Stimulated activated CD4-positive, alpha-beta T cell treated with anti-CD3 and anti-CD28 coated beads, TNF-alpha, amount 100 ng/mL, for 1 hour (primary cell): ENCODE measurements at places on chromosomes 13 and 19.

- peak; percentile 95 for DNase-seq
Measured at GRCh38 chr19:58513694-58514563, 2.1 kb upstream of the SLC27A5 start.

- DNase-seq, result no peak
Measured at GRCh38 chr19:42246922-42247639, 4.7 kb upstream of the GSK3A start.

DNA sequence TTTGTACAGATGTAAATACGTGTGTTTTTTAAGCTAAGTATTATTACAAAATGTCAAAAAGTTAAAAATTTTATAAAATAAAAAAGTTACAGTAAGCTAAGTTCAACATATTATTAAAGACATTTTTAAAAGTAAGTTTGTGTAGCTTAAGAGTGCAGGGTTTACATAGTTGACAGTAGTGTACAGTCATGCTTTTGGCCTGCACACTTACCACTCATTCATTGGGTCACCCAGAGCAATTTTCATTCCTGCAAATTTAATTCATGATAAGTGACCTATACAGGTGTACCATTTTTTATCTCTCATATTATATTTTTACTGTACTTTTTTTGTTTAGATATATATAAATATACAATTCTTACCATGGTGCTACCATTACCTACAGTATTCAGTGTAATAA is 769.9 kb upstream of the SLITRK6 start:
- no peak for DNase-seq

DNA sequence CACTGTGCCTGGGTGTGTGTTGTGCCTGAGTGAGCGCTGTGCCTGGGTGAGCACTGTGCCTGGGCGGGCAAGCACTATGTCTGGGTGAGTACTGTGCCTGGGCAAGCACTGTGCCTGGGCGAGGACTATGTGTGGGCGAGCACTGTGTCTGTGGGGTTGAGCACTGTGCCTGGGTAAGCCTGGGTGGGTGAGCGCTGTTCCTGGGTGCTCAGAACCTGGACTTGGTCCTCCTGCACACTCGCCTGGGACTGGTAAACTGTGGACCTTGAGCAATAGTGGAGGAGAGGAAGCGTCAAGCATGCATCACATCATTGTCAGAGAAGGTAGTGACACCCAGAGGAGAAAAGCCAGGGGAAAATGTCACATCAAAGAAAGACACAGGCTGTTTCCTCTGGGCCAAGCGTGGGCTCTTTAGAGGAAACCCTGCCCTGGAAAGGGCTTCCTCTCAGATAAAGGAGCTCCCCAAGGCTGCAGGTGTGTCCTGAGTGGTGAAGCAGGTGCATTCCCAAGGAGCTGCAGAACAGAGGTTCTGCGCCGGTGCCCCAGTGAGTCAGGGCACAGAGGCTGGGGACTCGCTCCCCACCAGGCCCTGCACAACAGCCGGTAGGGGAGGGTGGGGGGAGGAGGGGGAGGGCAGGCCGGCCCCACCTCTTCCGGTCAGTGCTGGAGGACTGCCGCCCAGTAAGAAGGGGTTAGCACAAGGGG is 141.2 kb downstream of the TEX29 start:
- no peak for DNase-seq

GRCh38 chr19:10694706-10695307 is 6.4 kb upstream of the QTRT1 start:
- no peak for DNase-seq

DNA sequence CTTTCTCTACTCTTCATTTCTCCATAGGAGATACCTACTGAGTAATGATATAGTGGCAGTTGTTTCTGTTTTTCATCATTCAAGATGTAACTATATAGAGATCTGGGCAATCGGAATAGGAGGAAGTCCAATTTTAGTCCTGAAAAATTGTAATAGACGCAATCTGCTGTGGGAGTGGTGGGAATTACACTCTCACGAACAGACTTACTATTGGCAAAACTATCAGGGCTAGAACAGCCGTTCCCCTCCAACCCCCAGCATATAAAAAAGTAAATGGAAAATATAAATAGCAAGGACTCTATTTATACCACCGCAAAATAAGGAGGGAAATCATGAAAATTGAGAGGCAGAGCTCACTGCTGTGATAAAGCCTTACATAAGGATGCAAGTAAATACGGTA is 330.1 kb downstream of the FGF14 start:
- DNase-seq, result no peak

DNA sequence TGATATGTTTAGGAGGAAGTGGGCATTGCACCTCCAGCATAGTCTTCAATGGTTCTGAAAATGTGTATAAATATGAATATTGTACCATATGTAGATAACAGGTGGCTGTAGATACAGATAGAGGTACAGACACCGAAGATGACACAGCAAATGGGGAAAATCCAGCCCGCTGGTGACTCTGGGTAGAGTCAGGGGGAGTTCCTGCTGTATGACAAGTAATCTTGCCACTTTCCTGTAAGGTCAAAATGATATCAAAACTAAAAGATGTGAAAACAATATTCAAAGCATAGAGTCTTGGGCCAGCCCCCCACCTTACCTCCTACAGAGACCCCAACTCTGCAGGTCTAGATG is 17.8 kb downstream of the C2CD4C start:
- no peak for DNase-seq

DNA sequence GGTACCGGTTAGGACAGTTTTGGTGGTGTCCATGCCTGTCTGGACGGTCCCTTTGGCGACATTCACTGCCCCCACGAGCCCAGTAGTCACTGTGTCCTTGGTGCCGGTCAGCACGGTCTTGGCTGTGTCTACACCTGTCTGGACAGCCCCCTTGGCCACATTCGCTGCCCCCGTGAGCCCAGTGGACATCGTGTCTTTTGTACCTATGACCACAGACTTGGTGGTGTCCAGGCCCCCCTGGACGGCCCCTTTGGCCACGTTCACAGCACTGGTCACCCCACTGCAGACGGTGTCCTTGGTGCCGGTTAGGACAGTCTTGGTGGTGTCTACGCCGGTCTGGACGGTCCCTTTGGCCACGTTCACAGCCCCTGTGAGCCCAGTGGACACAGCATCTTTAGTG is 6.2 kb downstream of the PLIN4 start:
- DNase-seq, result no peak

DNA sequence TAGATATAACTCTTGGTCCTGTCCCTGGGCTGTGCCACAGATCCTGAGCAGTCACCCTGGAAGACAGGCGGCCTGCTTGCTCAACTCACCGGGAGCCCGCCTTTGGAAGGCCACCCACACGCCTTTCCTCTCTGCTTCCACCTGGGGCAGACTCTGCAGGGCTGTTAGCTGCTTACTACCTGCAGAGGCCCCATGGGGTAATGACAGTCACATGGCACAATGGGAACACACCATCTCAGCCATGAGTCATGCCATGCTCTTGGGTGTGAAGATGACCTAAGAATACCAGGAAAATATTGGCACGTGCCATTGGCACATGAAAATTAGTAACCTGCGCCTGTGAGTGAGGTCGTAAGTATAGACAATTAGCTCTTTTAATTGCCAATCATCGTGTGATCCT is 108.6 kb downstream of the COL4A2 start:
- DNase-seq, result no peak

DNA sequence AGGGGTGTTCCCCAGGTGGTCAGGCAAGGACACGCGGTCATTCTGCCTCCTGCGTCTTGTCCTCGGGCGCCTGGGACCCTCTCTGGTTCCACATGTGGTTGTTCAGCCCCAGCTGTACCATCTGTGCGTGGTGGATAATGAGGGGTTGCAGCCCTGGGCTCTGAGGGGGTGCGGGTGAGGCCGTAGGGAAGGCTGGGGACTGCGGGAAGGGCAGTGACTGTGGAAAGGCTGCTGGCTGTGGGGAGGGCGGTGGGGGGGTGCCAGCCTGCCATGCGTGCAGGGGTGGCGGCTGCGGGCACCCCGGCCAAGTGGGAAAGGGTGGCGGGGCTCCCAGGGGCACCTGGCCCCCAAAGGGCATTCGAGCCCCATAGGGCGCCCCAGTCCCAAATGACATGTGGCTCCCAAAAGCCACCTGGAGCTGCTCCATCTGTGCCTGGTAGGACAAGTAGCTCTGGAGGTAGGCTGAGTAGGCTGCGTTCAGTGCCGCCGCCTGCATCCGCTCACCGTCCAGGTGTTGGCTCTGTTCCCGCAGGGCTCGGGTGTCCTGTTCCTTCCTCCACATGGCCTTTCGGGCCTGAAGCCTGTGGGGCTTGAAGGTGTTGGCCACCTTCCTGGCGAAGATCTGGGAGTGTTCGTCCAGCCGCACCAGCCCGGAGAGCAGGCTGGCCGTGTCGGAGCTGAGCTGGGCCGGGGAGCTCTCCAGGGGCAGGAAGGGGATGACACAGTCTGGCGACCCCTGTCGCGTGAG is 15.1 kb downstream of the TICAM1 start:
- no peak for DNase-seq

DNA sequence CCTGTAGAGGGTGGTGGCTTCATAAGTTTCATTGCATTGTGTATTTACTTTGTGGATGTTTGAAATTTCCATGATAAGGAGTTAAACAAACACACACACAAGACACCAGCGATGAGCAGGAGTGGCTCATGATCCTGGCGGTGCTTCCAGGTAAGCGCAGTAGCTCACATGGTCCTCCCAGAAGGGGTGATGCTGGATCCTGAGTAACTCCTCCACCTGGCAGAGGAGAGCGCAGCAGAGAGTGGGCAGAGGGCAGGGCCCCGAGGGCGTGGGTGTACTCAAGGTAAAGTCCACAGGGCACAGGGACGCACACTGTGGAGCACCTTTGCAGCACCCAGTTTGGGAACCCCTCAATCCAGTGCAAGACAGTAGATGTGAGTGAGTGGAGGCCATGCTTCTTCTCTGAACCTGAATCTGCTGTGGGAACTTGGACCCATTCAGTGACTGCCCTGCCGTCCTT is 54.0 kb downstream of the RFX2 start:
- no peak for DNase-seq

GRCh38 chr19:47152632-47153031 is 22.0 kb downstream of the SAE1 start:
- no peak for DNase-seq

DNA sequence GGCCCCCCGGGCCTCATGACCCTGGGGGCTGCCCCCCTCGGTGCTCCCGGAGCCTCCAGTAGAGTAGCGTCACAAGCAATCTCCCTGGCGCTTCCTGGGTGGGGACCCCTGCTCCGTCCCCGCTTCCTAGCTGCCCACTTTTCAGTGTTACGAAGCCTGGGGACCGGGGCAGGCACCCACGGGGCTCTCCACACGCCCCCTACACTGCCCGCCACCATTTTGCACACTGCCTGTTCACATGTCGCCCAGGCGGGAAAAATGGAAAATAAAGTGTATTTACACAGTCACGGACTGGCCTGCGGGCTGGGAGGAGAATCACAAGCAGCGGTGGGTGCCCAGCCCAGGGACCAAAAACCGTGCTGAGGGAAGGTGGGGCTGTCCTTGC is 9.5 kb downstream of the PRR36 start:
- no peak for DNase-seq

DNA sequence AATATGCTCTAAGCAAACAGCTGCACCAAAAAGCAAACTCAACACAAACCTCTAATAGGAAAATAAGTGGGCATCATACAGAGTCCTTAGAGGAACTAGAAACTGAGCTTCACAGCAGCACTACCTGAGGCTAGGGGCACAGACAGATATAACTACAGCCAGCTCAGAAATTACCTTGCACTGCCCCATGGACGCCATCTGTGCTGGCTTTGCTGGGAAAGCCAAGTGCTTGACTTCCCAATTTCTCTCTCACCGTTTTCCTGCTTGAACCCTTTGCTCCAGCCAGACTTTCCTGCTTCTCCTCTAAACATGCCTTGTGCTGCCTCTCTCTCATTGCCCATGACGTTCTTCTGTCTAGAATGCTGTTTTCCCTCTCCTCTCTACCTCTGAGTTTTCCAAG is 29.3 kb downstream of the MTUS2 start:
- DNase-seq, result no peak

DNA sequence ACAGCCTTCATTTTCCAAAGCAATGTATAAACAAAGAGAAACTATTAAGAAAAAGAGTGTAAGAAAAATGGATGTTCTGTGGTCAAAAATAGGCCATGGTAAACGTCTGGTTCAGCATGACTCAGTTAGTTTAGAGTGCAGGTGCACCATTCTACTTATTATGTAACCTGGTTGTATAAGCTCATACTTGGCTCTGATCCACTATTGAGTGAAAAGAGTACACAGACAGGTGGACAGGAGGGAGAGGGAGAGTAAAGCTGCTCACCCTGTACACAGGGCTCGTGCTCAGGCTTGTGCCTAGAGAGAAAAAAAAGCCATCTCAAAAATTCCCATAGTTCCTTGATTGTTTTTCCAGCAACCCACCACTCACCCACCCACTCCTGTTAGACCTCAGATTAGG is 85.8 kb upstream of the ZNF91 start:
- DNase-seq, result no peak

DNA sequence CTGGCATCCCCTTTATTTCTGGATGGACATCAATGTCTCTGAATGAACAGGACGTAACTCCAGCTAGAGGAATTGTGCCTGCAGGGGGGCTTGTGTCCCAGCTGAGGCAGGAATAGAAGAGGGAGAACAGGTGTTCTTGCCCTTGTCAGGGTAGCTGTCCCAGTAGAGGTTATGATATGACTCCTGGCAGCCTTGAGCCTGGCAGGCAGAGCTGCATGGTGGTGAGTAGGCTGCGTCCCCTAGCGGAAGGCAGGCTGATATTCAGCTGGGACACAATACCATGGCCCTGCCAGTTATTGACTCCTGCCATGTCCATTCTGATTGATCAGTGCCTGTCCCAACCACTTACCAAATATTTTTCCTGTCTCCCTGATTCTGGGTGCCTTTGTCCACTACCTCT is 197.2 kb downstream of the RAP2A start:
- no peak for DNase-seq

DNA sequence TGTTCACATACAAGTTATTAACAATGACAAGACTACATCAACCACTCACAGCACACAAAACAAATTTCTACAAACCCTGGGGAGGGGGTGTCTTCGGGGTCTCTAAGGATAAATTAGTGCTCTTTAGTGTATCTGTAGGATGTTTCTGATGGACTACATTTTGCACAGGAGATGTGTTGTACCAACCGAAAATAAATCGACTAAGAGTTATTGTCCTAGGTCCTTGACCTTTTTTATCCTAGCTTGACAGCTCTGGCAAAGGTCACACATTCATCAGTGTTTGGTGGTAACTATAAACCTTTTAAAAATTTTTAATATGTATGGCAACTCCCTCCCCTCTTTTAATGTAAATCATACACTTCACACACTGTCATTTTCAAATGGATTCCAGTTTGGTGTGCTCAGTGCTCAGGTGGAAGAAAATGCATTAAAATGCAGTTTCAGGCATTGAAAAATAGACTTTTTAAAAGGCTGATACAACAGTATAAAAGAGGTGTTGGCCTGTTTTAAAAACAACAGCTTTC is 7.7 kb downstream of the ZIC5 start:
- DNase-seq, result no peak

DNA sequence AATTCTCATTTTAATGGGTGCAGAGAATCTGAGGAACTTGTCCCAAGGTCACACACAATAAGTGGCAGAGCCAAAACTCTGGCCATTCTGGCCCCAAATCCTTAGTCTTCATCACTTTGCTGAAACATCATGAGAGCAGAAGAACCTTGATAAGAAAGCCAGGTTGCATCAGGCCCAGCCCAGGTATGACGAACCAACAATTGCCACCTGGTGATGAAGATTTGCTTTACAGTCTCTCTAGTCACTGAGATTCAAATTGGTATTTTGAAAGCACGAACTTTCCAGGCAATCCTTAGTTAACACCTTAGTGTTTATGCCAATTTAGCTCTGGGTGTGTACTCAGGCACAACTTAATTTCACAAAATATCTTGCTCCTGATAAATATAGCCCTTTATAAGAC is 502.7 kb upstream of the HTR2A start:
- DNase-seq, result no peak
